ENCODE measurements at places on chromosomes 3 and 15. TPM values are rescaled to one million over a fixed set of nuclear protein-coding genes. Genes with fewer than 3 reads are reported as not detected.

Gene DHFR2
- 3.4 TPM for total RNA-seq

Gene GRIP2
- total RNA-seq = 0.81 TPM

Gene GP5
- not detected for total RNA-seq

Gene DBR1
- 18.6 TPM for total RNA-seq

Gene TMOD2
- total RNA-seq = 8.6 TPM

Gene SMCO1
- total RNA-seq = not detected

Gene GOLGA8Q
- 0.21 TPM for total RNA-seq

Gene CDC25A
- 29.0 TPM for total RNA-seq

Gene SOX14
- total RNA-seq = not detected

Gene PLAAT1
- 0.14 TPM for total RNA-seq

Gene CPN2
- total RNA-seq = not detected

Gene OCA2
- total RNA-seq = 0.04 TPM

Gene RTP3
- not detected for total RNA-seq

Gene MEIS2
- total RNA-seq = 14.9 TPM

Gene ITGA11
- total RNA-seq = not detected

Gene TGM5
- total RNA-seq = not detected

Gene PTX3
- total RNA-seq = 0.32 TPM

Gene SEC61A1
- total RNA-seq = 254 TPM

Gene CRYGS
- total RNA-seq = 1.1 TPM

Gene SKOR1
- total RNA-seq = not detected
